ENCODE measurements at places on chromosomes 3 and 15.

DNA sequence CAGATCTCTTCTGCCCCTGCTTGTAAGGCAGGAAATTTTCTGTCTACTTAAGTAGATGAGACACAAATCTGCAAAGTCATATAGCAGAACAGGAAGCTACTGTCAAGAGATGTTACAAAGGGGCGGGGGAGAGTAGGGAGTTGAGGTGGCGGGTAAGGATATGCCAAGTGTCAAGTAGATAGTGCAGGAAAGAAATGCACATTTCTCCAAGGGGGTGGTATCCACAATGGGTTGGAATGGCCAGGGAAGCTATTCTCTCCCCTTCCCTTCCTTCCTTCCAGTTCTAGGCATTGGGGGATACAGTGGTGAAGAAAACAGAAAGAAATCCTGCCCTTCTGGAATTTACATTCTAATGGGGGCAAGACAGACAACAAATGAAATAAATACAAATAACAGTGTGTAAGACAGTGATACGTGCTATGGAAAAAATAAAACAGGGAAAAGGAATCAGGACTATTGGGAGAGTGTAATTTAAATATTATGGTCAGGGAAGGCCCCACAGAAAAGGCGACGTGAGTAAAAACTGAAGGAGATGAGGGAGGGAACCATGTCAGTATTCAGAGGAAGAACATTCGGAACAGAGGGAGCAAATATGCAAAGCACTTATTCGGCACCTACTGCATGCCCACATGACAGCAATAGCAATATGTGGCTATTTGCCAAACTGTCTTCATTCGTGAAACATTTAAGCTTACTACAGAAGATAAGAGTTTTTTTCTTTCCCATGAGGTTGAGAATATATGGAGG is 42.8 kb upstream of the RNU6-1 start:
- no peak for DNase-seq

GRCh38 chr3:46478341-46478740 is 13.6 kb upstream of the LTF start:
- DNase-seq, result no peak

DNA sequence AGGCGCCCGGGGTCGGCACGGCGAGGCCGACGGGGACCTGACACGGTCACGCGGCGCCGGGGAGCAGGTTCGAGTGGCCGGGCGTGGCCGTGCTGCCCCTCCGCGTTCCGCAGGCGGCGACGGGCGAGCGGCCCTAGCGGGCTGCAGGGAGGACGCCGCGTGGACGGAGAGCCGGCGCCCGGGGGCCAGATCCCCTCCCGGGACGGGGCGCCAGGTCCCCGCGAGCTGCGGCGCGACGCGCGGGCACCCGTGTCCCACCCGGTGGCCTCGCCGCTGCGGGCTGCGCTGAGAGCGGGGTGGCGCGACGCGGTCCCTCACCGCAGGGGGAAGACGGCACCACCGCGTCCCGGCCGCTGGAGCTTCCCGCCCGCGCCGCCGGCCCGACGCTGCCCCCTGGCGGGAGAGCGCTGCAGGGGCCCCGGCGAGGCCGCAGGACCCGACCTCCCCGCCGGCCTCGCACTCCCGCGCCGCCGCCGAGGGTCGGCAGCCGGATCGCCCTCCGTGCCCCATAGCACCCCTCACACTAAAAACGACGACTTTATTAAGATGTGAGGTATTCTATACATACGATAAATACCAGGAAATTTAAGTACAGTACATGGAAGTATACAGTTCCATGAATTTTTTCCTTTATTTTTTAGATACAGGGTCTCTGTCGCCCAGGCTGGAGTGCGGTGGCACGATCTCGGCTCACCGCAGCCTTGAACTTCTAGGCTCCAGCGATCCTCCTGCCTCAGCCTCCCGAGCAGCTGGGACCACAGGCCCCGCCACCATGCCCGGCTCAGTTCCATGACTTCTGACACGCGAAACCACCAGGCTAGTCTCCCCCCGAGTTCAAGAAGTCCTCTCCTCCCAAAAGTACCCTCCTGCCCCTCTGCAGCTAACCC is 1.3 kb upstream of the PIGZ start:
- DNase-seq, result peak; percentile 36

DNA sequence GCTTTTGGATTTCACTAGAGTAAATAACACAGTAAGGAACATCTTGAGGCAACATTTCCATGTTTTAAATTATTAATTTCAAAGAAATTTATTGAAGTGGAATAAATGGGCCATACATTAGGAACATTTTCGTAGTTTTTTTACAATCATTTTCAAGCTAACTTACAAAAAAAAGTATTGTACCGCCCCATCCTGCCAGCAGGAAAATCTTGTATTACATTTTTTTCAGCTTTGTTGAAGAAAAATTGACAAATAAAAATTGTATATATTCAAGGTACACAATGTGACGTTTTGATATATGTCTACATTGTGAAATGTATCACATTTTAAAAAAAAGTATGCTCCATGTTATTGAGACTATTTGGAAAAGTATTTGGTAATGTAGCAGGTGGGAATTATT is 1001.9 kb upstream of the NR2F2 start:
- DNase-seq, result no peak

DNA sequence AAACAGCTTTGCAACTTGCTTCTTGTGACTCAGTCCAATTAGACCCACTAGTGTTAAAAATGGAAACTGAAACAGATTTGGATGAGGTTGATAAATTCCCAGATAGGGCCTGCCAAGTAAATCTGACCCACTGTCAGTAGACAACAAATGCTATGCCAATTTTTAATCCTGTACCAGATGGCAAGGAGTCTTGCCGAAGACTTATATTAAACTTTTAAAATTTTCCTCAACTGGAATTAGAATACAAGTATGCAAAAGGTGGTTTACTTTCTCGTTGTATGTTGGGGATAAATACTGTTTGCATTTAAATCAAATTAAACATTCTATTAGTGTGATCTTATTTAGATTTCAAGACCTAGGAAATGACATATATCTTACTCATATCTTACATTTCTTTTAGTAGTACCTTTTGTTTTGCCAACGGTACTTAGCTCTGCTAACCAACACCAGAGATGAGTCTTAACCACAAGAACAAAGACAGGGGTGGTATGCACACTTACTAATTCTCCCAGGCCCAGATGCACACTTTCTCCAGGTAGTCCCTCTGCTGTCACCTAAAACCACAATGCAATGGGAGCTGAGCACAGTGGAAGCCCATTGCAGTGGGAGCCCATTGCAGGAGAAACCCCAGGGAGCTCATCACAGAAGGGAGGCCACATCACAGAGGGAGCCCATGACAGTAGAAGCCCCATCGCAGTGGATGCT is 77.8 kb downstream of the WWTR1 start:
- DNase-seq, result no peak

- DNase-seq, result no peak
Observed at GRCh38 chr3:158352551-158352950, 218.4 kb upstream of the MLF1 start.

- DNase-seq, result no peak
Observed at GRCh38 chr3:16122661-16123060, 51.8 kb upstream of the GALNT15 start.

GRCh38 chr3:191492601-191493000 is 31.6 kb downstream of the PYDC2 start:
- no peak for DNase-seq

DNA sequence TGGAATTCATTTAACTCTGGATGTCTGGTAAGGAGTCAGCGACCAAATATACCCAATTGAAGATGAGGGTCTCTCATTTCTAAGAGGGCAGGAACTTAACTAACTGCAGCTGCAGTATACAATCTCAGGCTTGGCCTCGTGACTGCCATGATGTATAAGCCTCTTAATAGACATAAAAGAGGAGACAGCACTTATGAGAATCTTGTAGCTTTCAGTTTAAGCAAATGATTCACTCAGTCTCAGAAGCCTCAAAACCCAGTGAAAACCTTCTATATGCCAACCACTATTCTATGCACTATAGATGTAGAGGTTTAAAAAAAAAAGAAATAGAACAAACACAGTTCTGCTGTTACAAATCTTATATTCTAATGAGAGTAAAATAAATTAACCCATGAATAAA is 513.9 kb downstream of the TBL1XR1 start:
- DNase-seq, result no peak

DNA sequence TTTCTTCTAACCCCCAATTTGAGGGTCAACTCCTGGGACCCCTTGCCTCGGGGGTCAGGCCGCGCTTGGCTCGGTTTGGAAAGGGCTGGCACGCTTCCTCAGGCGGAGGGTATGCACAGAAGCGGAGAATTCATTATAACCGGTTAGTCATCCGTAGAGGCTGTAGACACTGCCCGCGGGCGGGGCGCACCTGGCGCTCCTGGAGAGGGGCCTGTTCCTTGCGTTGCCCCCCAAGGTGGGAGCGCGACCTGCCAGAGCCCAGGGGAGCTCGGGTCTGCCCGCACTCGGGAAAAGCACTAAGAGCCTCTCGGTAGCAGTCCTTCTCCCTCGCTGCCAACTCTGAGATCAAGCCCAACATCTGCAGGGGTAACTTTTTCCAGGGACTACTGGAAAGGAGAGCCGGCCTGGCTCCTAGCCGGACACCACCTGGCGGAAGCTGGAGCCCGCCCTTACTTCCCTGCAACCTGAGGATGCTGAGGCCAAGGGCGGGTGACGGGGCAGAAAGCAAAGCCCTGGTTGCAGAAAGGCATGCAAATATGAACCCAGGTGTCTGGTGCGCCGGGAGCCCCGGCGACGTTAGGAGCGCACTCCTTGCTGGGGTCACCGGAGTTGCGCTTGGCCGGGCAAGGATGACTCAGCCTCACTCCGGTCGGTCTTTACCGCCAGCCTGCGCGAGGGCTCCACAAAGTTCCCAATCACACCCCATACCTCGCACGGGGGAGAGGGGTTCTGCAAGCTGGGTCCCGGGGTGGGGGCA is 1.5 kb upstream of the CACNA2D3 start:
- no peak for DNase-seq

- DNase-seq, result no peak
Observed at GRCh38 chr3:154678041-154678654, 248.2 kb upstream of the GPR149 start.

- no peak for DNase-seq
Observed at GRCh38 chr3:41120460-41120859, 78.8 kb upstream of the CTNNB1 start.

GRCh38 chr15:88004399-88004798 is 252.1 kb downstream of the NTRK3 start:
- no peak for DNase-seq

GRCh38 chr3:9638155-9638554 is 11.2 kb upstream of the MTMR14 start:
- DNase-seq, result no peak

DNA sequence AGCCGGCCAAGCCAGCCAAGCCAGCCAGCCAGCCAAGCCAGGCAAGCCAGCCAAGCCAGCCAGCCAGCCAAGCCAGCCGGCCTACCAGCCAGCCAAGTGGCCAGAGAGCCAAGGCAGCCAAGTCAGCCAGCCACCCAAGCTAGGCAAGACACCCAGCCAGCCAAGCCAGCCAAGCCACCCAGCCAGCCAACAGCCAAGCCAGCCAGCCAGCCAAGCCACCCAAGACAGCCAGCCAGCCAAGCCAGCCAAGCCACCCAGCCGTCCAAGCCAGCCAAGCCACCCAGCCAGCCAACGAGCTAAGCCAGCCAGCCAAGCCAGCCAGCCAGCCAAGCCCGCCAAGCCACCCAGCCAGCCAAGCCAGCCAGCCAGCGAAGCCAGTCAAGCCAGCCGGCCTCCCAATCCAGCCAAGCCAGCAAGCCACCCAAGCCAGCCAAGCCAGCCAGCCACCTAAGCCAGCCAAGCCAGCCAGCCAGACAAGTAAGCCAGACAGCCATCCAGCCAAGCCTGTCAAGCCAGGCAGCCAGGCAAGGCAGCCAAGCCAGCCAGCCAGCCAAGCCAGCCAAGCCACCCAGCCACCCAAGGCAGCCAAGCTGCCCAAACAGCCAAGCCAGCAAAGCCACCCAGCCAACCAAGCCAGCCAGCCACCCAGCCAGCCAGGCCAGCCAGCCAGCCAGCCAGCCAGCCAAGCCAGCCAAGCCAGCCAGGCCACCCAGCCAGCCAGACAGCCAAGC is 200.5 kb downstream of the GOLGA6L6 start:
- no peak for DNase-seq

DNA sequence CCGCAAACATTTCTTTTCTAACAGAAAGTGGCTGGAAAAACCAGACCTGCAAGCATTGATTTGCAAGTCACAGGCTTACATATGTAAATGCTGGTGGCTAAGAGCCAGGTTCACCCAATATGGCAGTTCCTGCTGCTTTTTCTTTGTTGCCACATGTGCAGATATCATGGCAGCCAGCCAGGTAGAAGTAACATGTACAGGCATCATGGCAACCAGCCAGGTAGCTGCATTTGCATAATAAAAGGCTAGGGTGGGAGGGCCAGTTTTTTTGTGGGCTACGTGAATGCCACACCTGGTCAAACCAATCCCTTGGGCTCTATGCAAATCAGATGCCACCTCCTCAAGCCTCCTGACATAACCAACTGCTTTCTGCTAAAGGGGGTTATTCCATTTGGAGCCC is 2.8 kb upstream of the SMCO1 start:
- no peak for DNase-seq

DNA sequence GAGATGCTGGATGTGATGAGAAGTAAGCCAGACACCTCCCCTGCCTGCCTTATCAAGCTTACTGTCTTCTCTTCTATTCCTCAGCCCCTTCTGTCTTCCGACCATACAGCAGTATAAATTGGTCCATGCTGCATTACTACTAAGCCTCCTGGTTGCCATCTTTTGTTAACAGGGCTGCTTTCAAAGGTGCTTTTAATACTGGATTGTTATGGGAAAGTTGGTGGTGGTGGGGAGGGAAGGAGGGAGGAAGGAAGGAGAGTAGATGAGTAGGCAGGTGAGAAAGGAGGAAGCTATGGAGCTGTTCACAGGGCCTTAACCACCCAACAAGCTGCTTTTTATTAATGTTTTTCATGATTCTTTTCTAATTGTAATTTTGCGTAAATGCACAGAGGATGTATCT is 114.9 kb downstream of the SLC25A26 start:
- DNase-seq, result no peak

DNA sequence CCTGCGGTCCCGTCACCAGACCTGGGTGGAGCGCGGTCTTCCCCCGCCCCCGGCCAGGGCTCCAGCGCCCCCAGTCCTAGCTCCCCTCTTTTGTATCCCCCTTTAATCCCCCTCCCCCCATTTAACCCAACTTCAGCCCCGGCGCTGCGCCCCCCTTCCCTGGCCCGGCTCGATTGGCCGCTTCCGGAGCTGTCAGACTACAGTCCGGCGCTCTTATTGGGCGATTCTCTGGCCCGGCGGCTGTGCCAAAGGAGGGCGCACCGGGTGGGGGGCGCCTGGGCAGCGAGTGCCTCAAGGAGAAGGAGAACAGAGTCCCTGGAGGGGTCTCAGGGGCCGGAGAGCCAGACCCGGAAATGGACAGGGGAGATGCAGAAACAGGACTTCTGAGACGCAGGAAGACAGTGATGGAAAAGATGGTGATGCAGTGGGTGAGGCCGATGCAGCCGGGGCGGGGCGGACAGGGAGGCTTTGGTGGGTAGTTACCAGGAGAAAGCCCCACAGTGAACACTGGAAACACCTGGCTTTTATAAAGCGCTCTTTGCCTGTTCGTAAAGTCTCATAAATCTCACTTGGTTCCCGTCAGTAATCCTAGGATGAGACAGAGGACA is 1.2 kb upstream of the ADCY5 start:
- DNase-seq, result no peak

DNA sequence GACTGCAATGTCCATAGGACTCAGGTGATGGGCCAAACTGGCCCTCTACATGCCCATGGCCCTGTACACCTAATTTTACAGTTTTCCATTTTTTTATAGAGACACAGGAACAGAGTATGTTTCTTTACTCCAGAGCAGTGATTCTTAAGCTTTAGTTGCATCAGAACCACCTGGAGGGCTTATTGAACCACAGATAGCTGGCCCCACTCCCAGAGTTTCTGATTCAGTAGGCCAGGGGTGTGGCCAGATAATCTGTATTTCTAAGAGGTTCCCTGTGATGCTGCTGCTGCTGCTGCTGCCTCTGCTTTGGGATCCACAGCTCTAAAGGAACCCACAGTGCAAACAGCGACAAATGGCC is 5.1 kb downstream of the RBP1 start:
- DNase-seq, result no peak
